Hepatocyte (in vitro differentiated cells): ENCODE measurements at places on chromosomes 7 and 10. TPM values are rescaled to one million over a fixed set of nuclear protein-coding genes. Genes with fewer than 3 reads are reported as not detected.

Gene PSD
- 9.9 and 13.1 TPM in 2 replicates for total RNA-seq

Gene EIF5AL1
- 0.27 and 0.44 TPM in 2 replicates for total RNA-seq

Gene NANOS1
- 3.8 and 4.5 TPM in 2 replicates for total RNA-seq

Gene ZNF488
- 1.2 and 2.0 TPM in 2 replicates for total RNA-seq

Gene MPP7
- total RNA-seq, result 8.4 and 9.1 TPM in 2 replicates

Gene MINDY3
- 28.9 and 37.6 TPM in 2 replicates for total RNA-seq

Gene PRKCQ
- 0.43 and 0.76 TPM in 2 replicates for total RNA-seq

Gene TFR2
- total RNA-seq, result 12.5 and 13.5 TPM in 2 replicates

Gene AQP1
- 92.3 and 124 TPM in 2 replicates for total RNA-seq

Gene DENND2A
- 5.9 and 6.7 TPM in 2 replicates for total RNA-seq

Gene ACTA2
- 218 and 231 TPM in 2 replicates for total RNA-seq

Gene TAC1
- total RNA-seq, result 0.48 and 1.9 TPM in 2 replicates

Gene PIP
- not detected in 2 replicates for total RNA-seq
